ENCODE measurements at places on chromosomes 11 and 22. TPM values are rescaled to one million over a fixed set of nuclear protein-coding genes. Genes with fewer than 3 reads are reported as not detected.

Gene APOBEC3G
- 7.1 TPM for total RNA-seq

Gene KRTAP5-8
- total RNA-seq = not detected

Gene TRPM5
- 0.63 TPM for total RNA-seq

Gene MYRF
- 13.2 TPM for total RNA-seq

Gene CD3D
- total RNA-seq = 3.4 TPM

Gene SLC5A1
- not detected for total RNA-seq

Gene KCNK4
- total RNA-seq = not detected

Gene RAB38
- total RNA-seq = 1.9 TPM

Gene PPP2R5B
- 11.3 TPM for total RNA-seq

Gene MS4A6E
- total RNA-seq = not detected

Gene SAC3D1
- total RNA-seq = 4.8 TPM

Gene OR52E8
- not detected for total RNA-seq

Gene RIMBP3B
- total RNA-seq = not detected

Gene DLG2
- 5.5 TPM for total RNA-seq

DNA sequence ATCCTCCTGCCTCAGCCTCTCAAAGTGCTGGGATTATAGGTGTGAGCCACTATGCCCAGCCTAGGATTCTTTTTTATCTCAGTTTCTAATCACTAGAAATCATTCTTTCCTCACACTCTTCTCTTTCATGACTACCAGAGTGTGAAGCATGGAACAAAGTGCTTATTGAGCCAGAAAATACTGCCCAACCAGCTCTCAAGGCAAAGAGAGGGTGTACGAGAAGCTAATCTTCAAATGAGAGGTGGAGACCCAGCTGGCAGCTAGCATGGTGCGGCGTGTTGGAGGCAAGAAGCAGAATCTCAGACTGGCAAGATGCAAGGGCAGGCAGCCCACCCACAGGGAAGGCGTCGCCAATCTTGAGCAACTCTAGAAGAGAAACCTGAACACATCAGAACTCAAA, 41.1 kb upstream of the ME3 start:
- no peak for DNase-seq

- DNase-seq = no peak
Measured at GRCh38 chr11:27464289-27464696, 8.3 kb downstream of the LGR4 start.

GRCh38 chr22:24883432-24883831, 63.1 kb downstream of the LHFPL7 start:
- DNase-seq = no peak

GRCh38 chr22:38503021-38503420, 3.1 kb downstream of the DDX17 start:
- no peak for DNase-seq

DNA sequence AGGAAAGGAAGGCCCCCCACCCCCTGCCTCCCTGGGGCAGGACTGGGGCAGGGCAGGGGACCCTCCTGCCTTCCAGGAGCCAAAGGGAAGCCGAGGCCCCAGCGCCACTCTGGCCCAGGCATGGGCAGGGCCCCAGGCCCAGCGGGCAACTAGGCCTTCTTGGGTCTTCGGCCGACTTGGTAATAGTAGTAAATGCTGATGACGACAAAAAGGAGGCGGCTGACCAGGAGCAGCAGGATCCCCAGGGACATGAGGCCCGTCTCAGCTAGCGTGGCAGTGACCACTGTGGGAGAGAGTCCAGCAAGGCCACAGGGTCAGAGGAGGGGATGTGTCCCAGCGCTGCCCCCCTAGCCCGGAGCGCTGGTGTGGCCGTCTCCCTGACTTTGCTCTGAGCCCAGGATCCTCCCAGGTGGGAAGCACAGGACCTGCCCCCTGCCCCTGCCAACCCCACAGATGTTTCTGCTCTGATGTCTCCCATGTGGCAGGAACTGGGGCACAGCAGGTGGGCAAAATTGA, 15.9 kb downstream of the TP53I11 start:
- DNase-seq = no peak

DNA sequence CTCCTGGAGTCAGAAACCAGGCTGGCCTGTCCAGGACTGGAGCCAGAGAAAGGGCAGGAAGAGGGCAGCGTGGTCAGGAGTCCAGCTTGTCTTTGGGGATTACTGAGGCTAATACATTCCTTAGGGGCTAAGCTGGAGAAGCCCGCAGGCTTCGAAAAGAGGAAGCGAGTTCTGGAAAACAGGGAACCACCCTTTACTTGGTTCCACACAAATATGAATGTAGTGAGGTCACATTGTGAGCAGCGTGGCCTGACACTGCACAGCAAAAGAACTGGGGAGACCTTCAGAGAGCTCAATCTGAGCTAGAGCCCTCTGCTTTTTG, 132.3 kb downstream of the CEP164 start:
- DNase-seq = no peak

DNA sequence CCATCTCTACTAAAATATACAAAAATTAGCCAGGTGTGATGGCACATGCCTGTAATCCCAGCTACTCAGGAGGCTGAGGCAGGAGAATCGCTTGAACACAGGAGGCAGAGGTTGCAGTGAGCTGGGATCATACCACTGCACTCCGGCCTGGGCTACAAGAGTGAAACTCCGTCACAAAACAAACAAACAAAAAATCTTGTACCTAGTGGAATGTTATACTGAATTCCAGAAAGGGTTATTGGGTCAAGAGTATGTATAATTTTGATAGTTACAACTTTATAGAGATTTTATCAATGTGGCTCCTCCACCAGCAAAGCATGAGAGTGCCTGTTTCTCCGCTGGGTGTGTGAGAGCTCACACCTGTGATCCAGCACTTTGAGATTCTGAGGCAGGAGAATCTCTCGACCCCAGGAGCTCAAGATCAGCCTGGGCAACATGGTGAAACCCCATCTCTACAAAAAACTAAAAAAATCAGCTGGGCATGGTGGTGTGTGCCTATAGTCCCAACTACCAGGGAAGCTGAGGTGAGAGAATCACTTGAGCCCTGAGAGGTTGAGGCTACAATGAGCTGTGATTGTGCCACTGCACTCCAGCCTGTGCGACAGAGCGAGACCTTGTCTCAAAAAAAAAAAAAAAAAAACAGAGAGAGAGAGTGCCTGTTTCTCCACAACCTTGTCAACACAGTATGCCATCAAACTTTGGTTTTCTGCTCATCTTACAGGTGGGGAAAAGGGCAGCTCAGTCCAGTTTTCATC, 12.7 kb upstream of the FOLR1 start:
- DNase-seq = no peak

- DNase-seq = no peak
Measured at GRCh38 chr22:37932821-37933578, 20.4 kb downstream of the C22orf23 start.

DNA sequence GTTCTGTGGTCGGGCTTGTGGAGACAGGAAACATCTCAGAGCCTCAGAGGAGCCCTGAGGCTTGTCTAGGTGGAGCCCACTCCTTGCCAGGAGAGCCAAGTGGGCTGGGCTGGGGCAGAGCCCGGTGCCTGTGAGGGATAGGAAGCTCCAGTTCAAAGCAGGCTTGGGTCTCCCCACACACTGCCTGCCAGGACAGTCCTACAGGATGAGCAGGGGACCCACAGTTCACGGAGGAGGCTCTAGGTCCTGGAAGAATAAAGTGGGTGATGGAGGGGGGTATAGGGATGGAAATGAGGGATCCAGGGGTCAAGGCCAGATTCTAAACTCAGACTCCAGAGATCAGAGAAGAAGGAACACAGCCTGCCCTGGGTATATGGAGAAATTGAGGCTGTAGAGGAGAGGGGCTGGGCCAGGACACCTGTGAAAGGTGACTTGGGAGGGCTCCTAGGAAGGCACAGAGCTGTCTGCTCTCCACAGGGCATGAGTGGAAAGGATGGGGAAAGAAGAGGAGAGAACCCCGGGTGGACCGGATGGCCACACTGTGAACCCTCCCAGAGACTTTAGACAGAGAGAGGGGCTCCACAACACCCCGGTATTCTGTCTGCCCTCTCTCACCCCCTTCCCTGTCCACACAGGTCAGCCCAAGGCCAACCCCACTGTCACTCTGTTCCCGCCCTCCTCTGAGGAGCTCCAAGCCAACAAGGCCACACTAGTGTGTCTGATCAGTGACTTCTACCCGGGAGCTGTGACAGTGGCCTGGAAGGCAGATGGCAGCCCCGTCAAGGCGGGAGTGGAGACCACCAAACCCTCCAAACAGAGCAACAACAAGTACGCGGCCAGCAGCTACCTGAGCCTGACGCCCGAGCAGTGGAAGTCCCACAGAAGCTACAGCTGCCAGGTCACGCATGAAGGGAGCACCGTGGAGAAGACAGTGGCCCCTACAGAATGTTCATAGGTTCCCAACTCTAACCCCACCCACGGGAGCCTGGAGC, 7.4 kb downstream of the IGLL5 start:
- peak; percentile 2 for DNase-seq

DNA sequence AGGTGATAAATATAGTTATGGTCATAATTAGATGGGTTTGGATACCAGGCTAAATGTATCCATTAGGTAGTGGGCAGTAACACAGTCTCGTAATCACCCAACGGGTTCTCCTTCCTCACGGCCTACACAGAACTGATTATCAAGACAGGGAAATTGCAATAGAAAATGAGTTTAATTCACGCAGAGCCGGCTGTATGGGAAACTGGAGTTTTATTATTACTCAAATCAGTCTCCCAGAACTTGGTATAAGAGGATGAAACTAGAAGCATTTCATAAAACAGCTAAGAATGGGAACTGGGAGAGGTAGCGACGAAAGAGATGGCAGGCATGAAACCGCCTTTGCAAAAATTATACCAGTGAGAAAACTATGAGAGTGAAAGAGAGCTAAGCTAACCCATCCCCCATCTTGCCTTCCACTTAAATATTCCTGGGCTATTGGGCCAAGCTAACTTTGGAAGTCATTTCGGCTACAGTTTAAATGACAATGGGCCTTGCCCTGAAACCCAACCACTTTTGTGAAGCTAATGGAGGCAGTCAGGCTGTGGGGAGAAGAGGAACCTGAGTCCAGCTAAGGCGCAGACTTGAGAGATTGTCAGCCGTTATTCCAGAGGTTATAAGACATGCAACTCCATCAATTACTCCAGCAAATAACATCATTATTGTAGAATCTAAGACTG, 29.6 kb downstream of the CTSC start:
- DNase-seq = no peak

- no peak for DNase-seq
Measured at GRCh38 chr22:39522567-39523300, 2.4 kb downstream of the ATF4 start.

DNA sequence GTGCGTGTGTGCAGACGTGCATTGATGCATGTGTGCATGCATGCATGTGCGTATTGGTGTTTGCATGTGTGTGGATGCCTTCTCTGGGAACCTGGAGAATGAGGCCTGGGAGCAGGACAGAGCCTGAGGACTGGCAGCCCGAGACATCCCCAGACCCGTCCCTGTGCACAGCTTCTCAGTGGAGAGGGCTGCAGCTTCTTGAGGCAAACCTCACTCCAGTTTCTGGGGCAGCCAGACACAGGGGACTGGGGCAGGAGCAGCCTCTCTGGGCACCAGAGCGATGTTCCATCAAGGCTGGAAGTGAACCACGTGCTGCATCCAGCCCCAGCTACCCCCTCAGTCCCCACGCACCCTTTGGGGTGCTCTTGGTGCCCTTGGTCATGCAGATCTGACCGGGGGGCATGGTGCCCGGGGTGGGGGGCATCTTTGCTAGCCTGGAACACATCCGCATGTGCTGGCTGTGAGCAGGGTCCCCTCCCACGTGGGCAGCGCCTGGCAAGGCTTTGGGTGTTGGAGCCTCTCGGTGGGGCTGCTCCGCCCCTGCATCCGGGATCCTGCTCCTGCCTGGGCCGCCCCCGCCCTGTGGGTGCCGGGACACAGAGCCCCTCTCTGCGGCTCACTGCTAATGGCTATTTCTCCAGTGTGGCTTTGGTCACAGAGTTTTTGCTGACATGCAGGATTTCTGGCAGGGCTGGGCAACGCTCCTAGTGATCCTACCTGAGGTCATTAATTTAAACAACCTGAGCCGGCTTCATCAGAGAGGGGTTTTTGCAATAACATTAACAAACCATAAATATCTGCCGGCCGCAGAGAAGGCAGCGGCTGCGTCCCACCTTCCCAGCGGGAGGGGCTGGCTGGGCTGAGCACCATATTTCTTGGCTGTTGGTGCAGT, 434.7 kb downstream of the TBC1D22A start:
- DNase-seq = peak; percentile 7

DNA sequence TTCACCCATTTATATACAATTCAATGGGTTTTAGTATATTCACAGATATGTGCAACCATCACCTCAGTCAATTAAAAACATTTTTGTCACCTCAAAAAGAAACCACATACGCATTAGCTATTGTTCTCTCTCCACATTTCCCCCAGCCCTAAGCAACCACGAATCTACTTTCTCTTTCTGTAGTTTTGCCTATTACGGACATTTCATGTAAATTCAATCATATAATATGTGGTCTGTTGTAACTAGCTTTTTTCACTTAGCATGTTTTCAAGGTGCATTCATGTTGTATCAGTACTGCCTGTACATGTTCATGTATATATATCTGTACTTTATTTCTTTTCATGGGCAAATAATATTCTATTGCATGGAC, 104.7 kb upstream of the RRM1 start:
- DNase-seq = no peak

GRCh38 chr22:35688913-35689675, 28.6 kb upstream of the APOL5 start:
- no peak for DNase-seq

GRCh38 chr11:109762546-109762945, 330.6 kb upstream of the ZC3H12C start:
- no peak for DNase-seq

DNA sequence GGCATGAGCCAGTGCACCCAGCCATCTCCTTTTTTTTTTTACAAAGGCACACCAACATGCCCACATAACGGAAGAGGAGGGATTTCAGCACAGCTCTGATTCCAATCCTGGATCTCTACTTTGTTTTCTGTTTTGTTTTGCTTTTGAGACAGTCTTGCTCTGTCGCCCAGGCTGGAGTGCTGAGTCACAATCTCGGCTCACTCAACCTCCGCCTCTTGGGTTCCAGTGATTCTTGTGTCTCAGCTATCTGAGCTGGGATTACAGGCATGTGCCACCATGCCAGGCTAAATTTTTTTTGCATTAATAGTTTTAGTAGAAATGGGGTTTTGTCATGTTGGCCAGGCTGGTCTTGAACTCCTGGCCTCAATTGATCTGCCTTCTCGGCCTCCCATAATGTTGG, 28.1 kb downstream of the VSTM5 start:
- DNase-seq = no peak

- no peak for DNase-seq
Measured at GRCh38 chr11:110028921-110029320, 64.3 kb upstream of the ZC3H12C start.

- DNase-seq = no peak
Measured at GRCh38 chr11:7591987-7592386, 78.2 kb downstream of the PPFIBP2 start.

GRCh38 chr11:75635066-75635862, 33.6 kb downstream of the MAP6 start:
- DNase-seq = no peak

DNA sequence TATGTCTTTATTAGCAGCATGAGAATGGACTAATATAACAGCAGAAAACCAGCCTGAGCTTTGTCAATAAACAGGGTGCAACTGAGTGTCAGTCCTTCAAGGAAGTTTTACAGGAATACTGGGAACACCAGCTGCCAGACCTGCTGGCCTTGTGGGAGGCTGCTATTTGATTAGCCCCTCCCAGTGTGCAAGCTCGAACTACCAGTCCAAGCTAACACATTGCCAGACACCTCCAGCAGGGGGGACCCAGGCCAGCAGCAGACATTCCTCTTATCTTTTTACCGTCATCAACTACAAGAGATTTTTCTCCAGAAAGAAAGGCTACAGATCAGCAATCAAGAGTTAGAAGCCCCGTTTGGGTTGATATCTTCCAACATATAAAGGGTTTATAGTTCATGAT, 942.8 kb upstream of the TENM4 start:
- no peak for DNase-seq

GRCh38 chr11:77167791-77168190, 39.7 kb downstream of the MYO7A start:
- no peak for DNase-seq

Data from omental fat pad (tissue), 4 donors.